ENCODE measurements at places on chromosomes 1 and 21.
A peak's percentile ranks its signal among the peaks of the same experiment; 100 is the strongest.

DNA sequence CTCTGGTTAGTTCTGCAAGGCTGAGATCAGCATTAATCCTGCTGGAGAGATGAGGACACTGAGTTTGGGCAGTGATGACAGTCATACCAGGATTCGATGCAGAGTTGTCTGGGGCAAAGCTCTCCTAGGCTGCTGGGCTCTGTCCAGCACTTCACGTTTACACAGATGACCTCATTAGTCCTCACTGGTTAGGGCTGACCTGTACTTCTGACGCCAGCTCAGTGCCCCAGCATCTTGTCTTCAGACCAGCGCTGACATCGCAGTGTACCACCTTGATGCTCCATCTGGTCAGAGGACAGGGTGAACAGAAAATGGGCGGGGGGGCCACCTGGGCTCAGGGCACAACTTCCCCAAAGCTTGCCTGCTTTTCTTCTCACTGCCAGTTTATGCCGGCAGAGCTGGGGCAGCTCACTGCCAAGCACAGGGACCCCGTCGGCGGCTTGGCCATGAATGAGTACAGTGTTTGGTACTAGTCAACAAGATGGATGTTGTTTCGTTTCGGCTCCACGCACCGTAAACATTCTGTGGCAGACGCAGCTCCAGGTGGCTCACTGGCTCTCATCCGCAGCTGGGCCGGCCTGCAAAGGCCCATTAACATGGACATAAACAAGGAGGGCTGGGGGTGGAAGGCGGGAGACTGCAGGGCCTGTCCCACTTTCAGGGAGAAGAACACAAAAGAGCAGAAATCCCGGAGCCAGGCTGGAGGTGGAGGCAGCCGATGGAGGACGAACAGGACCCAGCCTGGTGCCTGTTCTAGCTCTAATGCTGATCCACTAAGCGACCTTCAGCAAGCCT lies 118.7 kb downstream of the GLIS1 start:
- no peak for DNase-seq

DNA sequence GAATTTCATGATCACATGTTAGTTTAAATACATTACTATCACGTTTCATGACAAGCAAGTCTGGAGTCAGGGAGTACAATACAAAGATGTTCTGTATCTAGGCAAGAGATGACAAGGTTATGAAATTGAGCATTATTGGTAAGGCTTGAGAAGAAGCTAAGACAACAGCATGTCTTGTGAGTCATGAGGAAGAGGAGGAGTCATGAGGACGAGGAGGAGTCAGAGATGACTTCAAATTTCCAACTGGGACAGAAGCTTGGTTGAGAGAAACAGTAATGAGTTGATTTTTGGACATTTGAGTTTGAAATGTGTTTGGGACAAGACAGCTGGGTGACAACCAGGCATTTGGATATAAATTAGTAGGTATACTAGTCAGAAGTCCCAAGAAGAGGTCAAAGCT lies 4.3 kb upstream of the UBE2U start:
- no peak for DNase-seq

DNA sequence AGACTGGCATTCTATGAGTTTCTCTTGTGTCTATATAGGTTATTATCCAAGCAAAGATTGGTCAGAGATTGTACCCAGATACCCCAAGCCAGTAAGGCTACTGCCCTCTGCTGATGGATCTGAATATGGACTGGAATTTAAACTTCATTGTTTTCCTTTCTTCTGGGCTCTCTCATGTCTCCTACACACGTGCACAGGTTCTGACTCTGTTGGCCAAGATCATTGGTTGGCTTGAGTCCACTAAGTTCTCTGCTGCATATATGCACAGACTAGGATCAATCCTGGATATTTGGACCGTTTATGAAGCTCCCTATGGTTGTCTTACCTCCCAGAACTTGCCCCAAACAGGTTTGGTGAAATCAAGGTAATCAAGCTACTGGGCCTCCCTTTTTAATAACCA lies 69.7 kb downstream of the CC2D1B start:
- DNase-seq, result peak; percentile 26

- no peak for DNase-seq
Observed at GRCh38 chr1:119712342-119713038, 756 bp downstream of the PHGDH start.

DNA sequence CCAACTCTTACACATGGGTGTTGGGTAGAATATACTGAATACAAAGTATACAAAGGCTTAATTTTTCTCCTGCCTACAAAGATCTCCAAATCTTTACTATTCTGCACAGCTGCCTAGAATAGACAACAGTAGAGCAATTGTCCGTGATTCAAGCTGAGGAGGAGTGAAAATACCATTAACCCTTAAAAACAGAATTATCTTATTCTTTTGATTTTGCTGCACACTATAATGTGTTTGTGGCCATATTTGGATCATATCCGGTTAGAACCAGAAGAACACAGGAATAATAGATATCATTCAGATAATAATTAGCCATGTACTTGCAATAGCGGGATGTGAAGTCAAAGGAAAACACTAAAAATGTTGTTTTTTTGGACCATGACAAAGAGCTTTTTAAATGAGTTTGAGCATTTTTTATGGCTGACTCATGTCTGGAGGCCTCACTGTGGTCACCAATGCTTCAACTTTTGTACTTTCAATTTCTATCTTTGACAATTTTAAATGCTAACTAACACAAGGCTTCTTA lies 197.6 kb upstream of the FOXD3 start:
- no peak for DNase-seq

DNA sequence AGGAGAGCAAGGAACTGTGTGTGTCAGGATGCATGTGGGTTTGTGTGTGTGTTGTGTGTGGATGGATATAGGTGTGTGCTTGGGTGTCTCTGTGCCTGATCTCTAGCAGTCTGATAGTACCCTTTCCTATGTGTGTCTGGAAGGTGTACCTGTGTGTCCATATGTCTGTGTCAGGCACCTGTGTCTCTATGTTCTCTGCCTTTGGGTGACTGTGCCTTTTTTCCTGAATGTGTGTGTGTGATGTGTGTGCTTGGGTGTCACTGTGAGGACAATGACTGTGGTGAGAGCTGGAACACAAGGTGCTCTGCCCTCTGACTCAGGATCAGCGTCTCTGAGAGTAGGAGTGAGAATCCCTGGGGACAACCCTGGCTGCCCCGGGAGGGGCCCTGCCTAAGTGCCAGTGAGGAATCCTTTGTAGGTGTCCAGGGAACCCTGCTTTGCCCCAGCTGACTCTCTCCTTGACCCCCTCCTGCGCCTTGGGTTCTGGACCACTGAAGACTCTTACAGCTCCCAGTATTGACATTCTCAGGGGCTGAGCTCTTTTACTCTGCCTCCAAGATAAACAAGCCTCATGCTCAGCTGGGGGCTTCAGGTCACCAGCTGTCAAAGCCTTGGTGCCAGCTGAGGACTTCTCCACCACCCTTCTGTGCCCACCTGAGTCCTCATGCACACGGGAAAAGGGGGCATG lies 735 bp upstream of the EFNA3 start:
- no peak for DNase-seq

GRCh38 chr1:24910751-24911650 lies 19.1 kb downstream of the RUNX3 start:
- peak; percentile 95 for DNase-seq

GRCh38 chr1:195965475-195965874 lies 642.8 kb downstream of the KCNT2 start:
- DNase-seq, result no peak

- DNase-seq, result no peak
Observed at GRCh38 chr1:246533371-246533905, 26.4 kb upstream of the SMYD3 start.

Measured in CD4-positive, alpha-beta T cell treated with Interleukin-4 for 4 hours (primary cell).